ENCODE measurements at places on chromosomes 11 and 22. TPM values are rescaled to one million over a fixed set of nuclear protein-coding genes. Genes with fewer than 3 reads are reported as not detected.

Gene MIOX
- total RNA-seq, result not detected

GRCh38 chr22:45776313-45776585 is 104.6 kb downstream of the ATXN10 start:
- DNase-seq, result no peak

DNA sequence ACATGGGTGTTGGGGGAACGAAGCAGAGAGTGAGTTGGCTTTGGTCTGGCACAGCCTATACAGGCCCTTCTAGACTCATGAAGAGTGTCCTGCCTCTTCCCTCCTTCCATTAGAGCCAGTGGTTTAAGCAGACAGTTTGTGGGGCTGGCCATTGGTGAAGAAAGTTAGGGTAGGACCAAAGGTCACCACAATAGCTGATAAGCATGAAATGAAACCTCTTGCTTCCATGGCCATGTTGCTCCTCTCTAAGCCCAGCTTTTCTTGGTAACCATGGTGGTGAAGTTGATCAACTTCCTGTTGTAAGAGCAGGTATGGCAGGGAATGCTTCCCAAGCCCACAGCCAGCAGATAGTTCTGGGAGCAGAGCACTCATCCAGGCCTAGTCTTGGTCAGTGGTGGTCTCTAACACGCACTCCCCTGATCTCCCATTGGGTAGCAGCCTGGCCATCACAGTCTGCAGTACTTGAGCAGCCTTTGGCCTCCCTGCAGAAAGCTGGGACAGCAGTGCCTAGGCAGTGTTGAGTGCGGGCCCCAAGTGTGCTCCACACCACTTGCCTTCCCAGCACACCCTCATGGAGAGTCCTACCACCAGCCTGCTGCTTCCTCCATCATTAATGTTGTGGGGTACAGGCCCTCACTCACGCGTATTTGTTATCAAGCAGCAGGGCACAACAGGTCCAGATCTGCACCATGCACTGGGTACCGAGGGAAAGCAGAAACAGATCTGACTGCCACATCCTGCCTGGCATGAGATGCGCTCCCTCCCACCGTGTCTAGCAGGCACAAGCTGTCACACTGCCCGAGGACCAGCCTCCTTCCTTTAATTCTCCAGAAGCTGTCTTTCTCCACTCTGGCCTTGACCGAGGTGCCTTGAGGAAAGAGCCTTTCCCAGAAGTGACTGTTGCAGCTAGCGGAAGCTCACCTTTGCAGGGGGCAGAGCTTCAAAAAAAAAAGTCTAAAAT is 65.8 kb upstream of the SUSD2 start:
- no peak for DNase-seq

DNA sequence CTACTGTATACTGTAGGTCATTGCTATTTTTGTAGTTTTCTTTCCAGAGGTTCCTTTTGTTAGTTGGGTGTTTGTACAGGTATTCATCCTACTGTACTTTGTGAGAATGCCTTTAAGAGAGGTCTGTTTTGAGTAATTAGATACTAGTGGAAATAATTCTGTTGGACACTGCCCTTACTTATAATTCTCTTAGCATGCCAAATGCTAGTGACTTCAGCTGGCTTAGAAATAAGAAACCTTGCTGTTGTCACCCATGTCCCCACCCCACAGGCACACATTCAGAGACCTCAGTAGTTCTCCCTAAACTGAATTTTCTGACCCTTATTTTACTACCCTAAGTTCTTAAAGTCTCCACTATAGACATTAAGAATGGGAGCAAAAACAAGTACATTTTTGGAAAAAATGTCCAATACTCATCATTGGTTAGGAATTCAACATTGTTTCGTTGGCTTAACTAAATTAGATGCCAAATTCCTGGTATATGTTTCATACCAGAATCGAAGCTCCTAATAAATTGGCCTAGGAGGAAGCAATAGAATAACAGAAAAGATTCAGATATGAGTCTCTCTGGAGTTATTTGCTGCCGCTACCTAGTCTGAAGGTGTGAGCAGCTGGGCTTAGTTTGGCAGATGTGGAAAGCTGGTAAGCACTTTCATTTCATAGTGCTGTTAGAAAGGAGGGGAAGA is 28.4 kb downstream of the ZNF143 start:
- DNase-seq, result no peak

DNA sequence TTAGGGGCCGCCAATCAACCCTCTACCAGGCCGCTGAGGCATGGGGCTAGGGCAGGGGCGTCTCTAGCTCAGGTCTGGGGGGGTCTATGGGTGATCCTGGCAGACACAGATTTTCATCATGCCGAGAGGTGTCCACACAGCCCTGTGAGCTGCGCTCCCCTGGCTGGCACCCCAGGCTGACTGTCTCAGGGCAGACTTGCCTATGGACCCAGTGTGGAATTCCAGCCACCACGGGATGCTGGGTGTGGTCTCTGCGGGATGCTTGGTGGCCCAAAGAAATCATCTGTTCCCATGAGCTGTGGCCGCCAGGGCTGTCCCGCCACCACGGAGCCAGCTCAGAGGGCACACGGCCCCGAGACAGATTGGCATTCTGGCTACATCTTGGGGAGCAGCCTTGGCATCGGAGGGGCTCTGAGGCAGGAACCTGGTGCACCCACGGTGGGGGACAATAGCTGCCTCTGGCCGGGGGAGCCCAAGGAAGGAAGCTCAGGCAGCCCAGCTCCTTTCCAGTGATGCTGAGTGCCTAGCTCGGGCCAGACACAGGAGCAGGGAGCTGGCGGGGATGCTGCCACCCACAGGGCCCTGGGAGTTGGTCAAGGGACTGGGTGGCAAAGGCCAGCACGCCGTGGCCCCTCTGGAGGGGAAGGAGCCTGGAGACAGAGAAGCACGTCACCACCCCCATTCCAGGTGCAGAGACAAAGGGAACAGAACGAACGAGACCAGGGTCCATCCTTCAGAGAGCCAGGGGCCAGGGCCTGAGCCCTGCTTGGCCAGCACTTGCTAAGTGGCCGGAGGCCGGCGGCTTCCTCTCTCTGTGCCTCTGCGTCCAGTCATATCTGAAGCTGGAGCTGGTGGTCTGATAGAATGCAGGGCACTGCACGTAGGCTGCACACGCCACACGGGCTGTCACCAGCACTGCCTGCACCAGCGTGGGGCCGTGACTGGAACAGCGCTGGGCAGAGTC is 64.4 kb upstream of the FGF3 start:
- DNase-seq, result no peak

Gene TSGA10IP
- not detected for total RNA-seq

Gene GLB1L3
- total RNA-seq, result 0.40 TPM

GRCh38 chr11:105315287-105315686 is 175.7 kb upstream of the CARD18 start:
- DNase-seq, result peak; percentile 39

- no peak for DNase-seq
Observed at GRCh38 chr22:44329179-44329796, 16.5 kb upstream of the SHISAL1 start.

- DNase-seq, result no peak
Observed at GRCh38 chr11:61027141-61027840, 55.8 kb downstream of the CD6 start.

DNA sequence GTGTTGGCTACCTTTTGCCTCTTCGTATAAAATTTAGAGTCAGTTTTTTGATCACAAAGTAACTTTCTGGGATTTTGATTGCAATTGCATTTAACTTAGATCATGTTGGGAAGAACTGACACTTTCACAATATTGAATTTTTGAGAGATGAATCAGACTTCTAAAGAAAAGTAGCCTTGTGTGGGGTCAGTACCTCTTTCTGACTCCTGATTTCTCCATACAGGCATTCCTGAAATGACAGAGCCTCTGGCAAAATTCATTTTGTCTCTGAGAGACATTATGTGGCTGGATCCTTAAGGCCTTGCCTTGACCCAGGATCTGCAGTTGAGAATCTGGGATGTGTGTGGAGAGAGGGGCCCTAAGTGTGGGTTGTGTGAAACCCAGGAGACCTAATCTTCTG is 37.8 kb downstream of the PPFIBP2 start:
- DNase-seq, result peak; percentile 69

DNA sequence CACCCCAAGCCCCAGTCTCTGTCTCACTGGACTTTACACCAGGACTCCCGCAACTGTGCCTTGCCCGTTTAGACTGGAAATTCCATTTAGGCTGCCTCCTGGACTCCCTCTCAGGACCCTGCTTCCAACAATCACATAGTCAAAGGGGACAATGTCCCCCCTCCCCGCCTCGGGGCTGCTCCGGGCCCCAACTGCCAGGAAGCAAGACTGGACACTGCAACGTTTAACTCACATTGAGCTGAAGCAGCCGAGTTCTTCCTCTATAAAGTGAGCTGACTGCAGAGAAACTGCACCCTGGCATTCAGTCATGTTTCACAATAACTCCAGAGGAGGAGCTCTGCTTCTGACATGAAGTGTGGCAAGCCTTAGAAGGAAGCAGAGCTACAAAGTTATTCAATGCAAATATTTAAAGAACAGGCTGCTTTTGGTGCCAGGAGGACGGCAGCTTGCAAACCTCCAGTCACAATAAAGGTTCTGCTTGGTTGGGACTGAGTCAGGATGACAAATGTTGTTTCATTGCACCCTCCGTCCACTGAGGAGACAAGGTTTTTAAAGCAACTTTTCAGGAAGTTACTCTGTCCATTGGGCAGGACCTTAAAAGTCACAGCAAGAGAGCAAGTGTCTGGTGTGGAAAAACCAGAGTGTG is 19.9 kb downstream of the PACSIN2 start:
- DNase-seq, result no peak

Gene SLC37A2
- total RNA-seq, result 184 TPM

DNA sequence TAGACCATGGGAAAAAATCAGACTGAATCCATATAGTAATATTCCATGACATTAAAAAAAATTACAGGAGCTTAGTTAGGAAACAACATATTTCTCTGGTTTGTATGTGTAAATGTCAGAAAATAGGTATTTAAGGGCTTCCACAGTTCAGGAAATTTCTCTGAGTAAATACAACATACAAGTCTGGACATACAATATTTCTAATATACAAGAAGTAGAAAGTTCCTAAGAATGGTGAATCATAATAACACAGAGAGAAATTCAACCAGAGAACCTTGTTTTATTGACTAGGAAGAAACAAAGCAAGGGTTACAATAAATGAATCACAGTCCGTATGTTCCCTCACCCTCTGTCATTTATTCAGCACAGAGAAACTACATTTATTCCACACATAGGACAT is 532.7 kb upstream of the FAT3 start:
- no peak for DNase-seq

DNA sequence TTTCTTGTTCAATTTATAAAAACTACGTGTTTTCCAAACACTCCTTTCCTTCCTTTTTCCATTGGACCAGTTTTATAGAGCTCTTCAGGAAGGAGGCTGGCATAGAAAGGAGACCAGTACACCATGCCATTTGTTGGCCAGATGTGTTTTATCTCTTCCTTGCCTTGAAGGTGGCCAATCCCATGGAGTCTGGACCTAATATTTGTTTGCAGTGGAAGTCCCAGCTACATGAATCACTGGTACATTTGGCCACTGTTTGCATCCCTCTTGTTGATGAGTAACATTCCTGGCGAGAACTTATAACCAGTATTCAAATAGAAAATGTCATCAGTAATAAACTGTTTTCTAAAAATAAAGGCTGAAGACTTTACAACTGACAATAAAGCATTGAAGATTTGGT is 110.2 kb downstream of the ANO3 start:
- DNase-seq, result no peak

Gene GP1BB
- 1.6 TPM for total RNA-seq

GRCh38 chr22:44944883-44945601 is 64.8 kb downstream of the PHF21B start:
- DNase-seq, result no peak

Gene OR56A1
- total RNA-seq, result not detected

- no peak for DNase-seq
Observed at GRCh38 chr11:16999116-16999515, 15.1 kb downstream of the PLEKHA7 start.

DNA sequence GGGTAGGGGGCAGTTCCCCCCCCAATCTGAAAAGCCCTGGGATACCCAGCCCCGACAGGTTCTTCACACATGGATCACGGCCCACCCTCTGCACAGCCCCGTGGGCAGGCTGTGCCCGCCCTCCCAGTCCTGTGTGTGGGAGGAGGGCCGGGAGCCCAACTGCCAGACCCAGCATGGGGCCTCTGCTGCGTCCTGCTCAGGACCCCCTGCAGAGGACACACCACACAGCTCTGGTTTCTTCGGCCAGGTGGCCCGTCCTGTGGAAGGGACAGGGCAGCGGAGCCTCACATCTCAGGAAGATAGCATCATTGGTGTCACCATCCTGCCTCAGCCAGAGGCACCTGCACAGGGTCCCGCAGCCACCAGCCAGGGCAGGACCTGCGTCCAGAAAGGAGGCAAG is 396.0 kb downstream of the TBC1D22A start:
- DNase-seq, result no peak

- no peak for DNase-seq
Observed at GRCh38 chr22:17380359-17381087, 11.3 kb downstream of the CECR2 start.

Gene TBX1
- total RNA-seq, result not detected

- DNase-seq, result no peak
Observed at GRCh38 chr22:26169315-26170111, at the start of gene SEZ6L. SEZ6L (plus strand) TSS chr22:26169462; CDS start chr22:26169670, 208 bp downstream.

DNA sequence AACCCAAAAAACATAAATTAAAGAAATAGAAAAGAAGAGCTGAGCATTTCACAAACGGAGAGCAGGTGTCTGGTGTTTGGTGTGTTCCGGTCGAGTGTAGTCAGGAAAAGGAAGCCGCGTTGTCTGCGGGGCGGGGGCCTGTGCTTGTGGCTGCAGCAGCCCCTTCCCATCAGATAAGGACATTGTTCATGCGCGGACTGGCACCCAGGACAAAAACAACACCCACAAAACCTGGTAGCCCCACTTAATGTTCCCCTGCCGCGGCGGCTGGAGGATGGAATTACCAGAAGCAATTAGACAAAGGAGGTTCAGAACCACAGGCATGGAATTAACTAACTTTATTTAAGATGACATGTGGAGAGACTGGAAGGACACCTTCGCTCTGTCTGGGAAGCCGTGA is 29.9 kb downstream of the KRTAP5-5 start:
- DNase-seq, result no peak

Gene C22orf15
- total RNA-seq, result not detected

DNA sequence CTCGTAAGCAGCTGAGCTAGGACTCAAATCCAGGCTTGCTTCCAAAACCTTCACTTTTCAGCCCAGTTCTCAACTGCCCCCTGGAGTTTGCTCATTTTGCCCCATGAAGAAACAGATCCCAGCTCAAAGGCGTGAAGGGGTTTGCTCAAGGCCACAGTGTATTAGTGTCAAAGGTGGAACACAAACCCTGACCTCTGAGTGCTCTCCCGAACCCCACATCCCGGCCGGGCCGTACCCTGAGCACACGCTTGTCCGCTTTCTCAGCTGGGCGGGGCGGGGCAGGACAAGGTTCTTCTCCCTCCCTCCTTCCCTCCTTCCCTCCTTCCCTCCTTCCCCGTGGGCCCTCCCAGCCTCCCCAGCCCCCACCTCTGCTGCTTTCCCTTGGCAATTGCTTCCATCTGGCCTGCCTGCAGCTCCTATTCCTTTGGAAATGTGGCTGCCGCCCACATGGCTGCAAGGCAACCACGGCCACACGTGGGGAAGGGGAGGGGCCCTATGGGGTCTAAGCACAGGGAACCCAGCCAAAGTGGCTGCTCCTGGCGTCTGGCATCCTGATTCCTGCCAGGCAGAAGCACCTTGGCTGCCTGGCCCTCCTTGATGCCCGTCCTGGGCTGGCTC is 4.1 kb downstream of the ST3GAL4 start:
- peak; percentile 79 for DNase-seq

Gene CCDC117
- total RNA-seq, result 42.2 TPM

Measured in SK-MEL-5 (cell line).